ENCODE measurements at places on chromosomes 2 and 18.

- no peak for DNase-seq
Measured at GRCh38 chr2:64708829-64709228, 55.1 kb upstream of the SERTAD2 start.

DNA sequence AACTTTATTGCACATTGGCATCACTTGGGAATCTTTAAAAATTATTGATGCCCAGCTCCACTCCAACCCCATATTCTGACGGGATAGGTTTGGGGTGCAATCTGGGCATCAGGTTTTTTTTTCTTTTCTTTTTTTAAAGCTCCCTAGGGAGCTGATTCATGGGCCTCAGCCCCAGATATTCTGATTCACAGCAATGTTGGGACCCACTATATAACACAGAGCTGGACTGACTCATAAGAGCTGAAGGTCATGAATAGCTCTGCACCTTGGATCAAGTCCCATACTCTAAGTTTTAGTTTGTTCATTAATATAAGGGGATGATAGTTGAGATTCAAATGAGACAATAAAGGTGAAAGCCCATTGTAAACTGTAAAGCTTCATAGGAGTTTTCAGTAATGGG, 191.1 kb upstream of the REV1 start:
- no peak for DNase-seq

DNA sequence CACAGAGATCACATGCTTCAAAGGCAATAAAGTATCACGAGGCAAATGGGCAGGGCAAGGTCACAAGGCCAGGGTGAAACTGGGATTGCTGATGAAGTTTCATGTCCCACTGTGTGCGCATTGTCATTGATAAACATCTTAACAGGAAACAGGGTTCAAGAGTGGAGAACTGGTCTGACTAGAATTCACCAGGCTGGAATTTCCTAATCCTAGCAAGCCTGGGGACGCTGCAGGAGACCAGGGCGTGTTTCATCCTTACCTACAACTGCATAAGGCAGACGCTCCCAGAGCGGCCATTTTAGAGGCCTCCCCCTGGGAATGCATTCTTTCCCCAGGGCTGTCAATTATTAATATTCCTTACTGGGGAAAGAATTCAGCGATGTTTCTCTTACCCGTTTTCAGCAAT, 33.2 kb downstream of the PTPN4 start:
- DNase-seq = no peak

GRCh38 chr2:121491518-121491917, 39.2 kb upstream of the RNU4ATAC start:
- no peak for DNase-seq

DNA sequence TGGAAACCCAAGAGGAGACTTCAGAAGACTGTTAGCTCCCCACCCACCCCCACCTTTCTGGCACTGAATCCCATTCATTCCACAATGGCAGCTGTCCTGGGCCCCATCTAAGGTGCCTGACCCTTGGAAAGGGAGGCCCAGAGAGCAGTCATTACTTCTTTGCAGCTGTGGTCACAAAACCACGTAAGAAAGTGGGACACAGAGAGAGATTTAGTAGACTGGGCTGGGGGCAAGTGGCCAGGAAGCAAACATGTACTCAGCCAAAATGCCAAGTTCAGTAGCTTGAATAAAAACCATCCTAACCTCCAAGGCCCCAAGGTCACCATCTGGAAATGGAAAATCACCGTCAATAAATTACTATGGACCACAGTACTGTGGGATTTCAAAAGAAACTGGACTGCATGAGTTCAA, 381.4 kb downstream of the TNS1 start:
- no peak for DNase-seq

- DNase-seq = no peak
Measured at GRCh38 chr2:222891890-222892289, 31.1 kb downstream of the ACSL3 start.

DNA sequence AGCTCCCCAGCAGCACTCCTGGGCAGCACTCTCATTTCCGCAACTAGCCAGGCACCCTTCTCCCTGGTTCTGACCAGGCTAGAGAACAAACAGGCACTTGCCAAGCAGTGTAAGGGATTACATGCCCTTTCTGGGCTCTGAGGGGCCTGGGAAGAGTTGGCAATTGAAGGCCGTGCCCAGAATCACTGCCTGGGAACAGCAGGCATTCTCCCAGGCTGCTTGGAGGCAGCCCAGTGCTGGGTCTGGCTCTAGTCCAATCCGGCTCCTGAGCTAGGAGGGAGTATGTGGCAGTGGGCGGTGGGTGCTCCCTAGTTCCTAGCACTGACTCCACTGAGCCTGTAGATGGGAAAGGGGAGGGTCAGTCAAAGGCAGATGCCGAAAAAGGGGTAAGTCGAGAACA, 34.1 kb upstream of the SP3 start:
- DNase-seq = no peak
